Heart left ventricle (tissue), 16 donors: ENCODE measurements at places on chromosomes 6 and 20. TPM values are rescaled to one million over a fixed set of nuclear protein-coding genes. Genes with fewer than 3 reads are reported as not detected.

The CAPN11 gene
- not detected for total RNA-seq

The CTCFL gene
- total RNA-seq, result not detected

The EPB41L1 gene
- total RNA-seq, result 19.0 TPM

The MOXD1 gene
- total RNA-seq, result 10.5 TPM

The SGK2 gene
- total RNA-seq, result not detected

DNA sequence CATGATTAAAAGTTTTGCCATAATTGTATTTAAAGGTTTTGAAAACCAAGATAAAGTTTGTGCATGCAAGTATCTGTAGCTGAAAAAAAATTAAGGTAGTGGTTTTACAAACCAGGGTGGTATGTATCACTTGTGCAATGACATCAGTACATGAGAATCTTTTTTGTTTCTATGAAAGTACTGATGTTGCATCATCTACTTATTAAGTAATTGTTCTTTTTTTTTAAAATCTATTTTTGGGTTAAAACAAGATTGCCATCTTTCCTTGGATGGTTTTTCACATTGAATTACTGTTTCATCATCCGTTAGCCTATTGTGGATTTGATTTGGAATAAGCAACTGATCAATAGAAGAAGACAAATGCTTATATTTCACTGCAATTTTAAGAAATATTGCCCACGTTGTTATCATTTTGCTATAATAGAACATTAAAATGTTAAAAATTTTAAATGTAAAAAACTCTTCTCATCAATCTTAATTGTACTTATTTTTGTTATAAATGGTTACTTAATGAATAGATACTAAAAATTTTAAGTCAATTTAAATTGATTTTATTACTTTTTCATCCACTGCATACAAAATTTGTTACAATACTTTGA, 39.8 kb upstream of the TAGAP start:
- no peak for DNase-seq

GRCh38 chr20:37913567-37914366, 10.8 kb downstream of the VSTM2L start:
- no peak for DNase-seq

- no peak for DNase-seq
Observed at GRCh38 chr6:139343052-139343750, 31.2 kb downstream of the CITED2 start.

GRCh38 chr20:25859649-25860530, 163.2 kb upstream of the ZNF337 start:
- DNase-seq, result peak; percentile 89

DNA sequence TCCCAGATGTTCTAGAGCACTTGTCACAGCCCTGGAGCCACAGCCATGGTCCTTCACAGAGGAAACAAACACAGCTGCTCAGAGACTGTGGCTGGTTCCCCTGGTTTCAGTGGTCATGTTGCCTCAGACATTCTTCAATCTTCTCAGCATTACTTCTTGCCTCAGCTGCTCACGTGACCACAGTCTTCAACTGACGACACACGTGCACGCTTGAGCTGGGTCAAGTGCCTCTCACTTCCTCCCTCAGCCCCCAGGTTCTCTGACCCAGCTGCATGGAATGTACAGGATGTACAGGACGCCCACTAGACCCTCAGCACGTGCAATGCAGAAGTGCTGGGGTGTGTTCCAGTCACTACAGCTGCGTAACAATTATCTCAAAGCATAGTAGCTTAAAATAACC, 159.8 kb upstream of the GGTLC1 start:
- DNase-seq, result no peak

GRCh38 chr6:110874880-110875547, 429 bp downstream of the AMD1 start:
- peak; percentile 29 for DNase-seq

DNA sequence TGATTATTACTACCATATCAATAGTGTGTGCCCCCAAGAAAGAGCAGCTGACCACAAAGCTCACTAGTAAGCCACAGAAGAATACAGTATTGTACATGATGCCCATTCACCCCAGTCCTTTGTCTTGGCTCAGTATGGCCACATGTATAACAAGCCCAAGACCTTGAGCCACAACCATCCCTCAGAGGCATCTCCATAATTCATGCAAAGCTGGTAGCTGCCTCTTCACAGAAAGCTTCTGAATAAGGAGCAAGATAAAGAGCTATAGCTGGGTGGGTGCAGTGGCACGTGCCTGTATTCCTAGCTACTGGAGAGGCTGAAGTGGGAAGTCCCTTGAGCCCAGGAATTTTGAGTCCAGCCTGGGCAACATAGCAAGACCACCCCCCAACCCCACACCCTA, 4.8 kb upstream of the BTN1A1 start:
- no peak for DNase-seq

DNA sequence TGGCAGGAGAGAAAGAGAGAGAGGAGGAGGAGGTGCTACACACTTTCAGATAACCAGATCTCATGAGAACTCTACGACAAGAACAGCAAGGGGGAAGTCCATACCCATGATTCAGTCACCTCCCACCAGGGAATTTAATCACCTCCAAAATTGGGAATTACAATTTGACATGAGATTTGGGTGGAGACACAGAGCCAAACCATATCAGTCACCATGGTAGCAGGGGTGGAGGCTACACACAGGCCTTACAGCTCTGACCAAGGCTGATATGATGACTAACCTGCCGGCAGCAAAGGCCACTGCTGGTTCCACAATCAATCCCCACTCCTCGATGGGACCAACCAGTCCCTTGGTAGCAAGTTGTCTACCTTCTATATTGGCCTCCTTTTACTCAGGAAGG, 13.6 kb upstream of the RBM24 start:
- no peak for DNase-seq

- DNase-seq, result no peak
Observed at GRCh38 chr6:16773362-16773761, 12.1 kb upstream of the ATXN1 start.

- no peak for DNase-seq
Observed at GRCh38 chr6:129730477-129731165, 20.6 kb upstream of the ARHGAP18 start.

GRCh38 chr6:44622555-44622954, 235.0 kb downstream of the CDC5L start:
- no peak for DNase-seq

- DNase-seq, result peak; percentile 80
Observed at GRCh38 chr6:168060521-168060931, 18.5 kb downstream of the FRMD1 start.

- no peak for DNase-seq
Observed at GRCh38 chr6:113184291-113184690, 672.9 kb upstream of the MARCKS start.

- peak; percentile 84 for DNase-seq
Observed at GRCh38 chr20:35447082-35447789, 8.2 kb upstream of the CEP250 start.

GRCh38 chr20:13263451-13263850, 42.4 kb downstream of the ISM1 start:
- no peak for DNase-seq
